NCI-H187 treated with DMSO at 0.1 percent for 48 hours (cell line): ENCODE measurements at places on chromosomes 4 and X.

DNA sequence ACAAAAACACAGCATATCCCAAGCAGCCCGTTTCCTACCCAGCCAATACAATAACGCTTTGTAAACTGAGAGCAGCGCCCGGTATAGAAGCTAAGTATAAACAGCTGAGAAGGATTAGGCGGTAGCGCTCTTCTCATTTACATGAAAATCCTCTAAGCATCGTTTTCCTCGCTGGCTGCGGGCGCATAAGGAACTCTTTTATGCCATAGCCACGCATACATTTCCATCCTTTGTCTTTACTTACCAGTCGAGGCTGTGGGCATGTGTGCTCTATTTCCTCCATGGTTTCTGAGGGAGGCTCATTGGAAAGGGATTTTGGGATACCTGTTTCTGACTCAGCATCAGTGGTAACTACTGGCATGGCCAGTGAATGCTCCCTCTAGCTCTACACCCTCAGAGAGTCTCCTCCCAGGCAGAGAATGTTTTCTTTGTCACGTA, 383 bp downstream of the PCYT1B start:
- DNase-seq = no peak

DNA sequence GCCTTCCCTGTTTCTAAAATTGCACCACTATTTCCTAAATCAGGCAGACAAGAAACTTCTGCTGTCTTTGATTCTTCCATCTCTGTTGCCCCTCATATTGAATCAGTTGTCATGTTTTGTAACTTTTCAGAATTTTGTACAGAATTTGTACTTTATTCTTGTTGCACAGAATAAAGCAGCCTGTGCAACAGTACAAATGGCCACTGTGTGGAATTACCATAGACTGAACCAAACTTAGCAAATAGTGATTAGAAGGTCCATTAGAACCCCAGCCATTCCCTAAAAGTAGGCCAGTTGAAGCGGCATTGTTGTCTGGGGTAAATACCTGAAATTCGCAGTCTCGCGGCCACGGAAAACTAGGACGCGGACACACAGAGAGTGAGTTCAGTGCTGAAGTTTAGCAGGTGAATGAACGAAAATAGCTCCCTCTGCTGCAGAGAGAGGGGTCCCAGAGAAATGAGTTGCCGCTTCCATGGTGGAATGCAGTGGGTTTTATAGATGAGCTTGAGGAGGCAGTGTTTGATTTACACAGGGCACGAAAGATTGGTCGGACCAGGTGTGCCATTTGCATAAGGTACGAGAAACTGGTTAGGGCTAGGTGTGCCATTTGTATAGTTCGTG, 71.8 kb downstream of the C4orf33 start:
- no peak for DNase-seq

GRCh38 chr4:39243462-39243861, 61.1 kb downstream of the WDR19 start:
- DNase-seq = no peak

- no peak for DNase-seq
Measured at GRCh38 chr4:33357121-33357520, 2637.0 kb downstream of the PCDH7 start.

DNA sequence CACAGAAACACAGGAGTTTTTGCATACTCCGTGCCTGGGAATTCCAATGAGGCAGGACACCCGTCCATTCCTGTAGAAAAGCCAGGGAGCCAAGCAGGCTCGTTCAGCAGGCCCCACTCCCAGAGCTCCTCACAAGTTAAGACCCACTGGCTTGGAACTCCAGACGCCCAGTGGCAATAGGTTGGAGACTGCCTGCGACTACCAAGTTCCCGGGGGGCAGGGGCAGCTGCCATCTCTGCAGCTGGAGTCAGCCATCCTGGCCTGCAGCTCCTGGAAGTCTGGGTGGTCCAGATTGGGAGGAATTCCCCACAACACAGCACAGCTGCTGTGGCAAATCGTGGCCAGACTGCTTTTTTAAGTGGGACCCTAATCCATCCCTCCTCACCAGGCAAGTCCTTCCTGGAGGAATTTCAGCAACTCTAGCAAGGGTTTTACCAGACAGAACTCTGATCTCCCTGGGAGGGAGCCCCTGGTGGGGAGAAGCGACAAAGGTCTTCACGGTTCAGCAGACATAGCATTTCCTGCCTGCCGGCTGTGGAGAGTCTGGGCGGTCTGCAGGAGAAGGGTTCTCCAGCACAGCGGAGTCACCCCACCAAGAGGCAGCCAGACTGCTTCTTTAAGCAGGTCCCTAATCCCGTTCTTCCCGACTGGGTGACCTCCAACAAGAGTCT, 231.9 kb downstream of the STPG2 start:
- DNase-seq = no peak

DNA sequence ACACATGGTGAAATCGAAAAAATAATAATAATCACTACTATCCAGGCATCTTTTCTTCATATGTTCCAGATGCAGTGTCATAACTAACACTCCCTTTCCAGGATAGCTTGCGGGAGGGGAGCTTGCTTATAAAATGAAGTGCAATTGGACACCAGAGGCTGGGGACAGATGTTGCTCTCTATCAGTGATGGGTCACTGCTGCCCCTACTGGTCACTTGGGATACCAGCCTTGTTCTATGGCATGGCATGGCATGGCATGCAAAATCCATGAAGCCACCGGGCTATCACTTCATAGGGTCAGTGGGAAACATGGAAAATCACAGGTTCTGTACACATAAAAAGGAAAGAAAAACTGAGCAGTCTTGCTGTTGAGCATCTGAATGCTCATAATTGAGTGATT, 168.1 kb downstream of the GLRA2 start:
- no peak for DNase-seq

DNA sequence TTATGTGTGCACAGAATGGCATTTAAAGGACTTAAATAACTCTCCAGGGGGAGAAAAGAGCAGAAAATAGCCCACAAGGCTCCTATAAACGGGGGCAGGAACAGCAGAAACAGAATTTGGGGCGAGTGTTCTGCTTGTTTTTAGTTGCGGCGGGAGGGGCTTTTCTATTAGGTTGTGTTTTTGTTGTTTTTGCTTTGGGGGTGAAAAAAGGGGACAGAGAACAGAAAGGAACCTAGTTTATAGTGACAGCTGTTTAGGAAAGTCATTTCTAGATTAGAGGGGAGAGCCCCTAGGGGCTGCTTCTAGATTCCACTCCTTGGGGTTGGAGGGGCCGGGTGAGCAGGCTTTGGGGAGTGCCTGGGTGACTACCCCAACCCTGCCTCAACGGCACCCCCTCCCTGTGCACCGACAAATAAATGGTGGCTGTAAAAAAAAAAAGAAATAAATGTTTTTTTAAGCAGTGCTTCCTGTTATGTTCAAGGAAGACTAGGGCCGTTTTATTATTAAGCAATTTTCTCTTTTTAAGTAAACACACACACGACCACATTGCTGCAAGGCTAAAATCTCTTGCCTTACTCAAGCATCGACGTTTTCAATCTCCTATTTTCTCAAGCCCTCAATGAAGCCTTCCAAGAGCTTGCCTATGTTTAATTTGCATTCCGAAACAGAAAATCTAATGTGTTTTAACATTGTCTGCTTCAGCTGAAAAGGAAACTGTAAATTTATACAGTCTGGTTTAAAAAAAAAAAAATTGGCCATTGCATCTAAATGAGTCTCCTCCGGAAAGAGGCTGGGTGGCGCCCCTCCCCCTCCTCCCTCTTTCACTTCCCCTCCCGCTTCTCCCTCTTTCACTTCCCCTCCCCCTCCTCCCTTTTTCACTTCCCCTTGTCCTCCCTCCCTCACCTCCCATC, 123.3 kb upstream of the TBL1X start:
- DNase-seq = no peak

- DNase-seq = peak; percentile 92
Measured at GRCh38 chr4:84966382-84967242, at the start of gene WDFY3. WDFY3 (minus strand) TSS chr4:84966690; CDS start chr4:84860591, 106,099 bp downstream.
